ENCODE measurements at places on chromosomes 7 and 10.

DNA sequence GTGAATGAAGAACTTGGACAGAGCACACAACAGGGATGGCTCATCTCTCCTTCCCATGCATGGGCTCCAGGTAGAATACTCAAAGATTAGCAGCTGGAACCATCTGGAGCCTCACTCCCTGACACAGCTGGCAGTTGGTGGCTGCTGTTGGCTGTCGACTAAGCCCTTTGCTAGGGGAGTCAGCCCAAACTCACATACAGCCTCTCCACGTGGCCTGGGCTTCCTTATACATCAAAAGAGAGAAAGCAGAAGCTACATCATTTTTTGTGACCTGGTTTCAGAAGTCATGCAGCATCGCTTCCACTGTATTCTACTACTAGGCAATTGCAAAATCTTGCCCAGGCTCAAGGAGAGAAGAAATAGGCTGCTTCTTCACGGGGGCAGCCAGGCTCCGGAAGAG is 24.4 kb downstream of the ASNS start:
- DNase-seq: no peak

GRCh38 chr7:105639667-105640493 is 58.6 kb upstream of the EFCAB10 start:
- no peak for DNase-seq

- no peak for DNase-seq
Observed at GRCh38 chr7:136027160-136027559, 50.0 kb upstream of the MTPN start.

GRCh38 chr7:108294595-108294994 is 161.6 kb downstream of the NRCAM start:
- DNase-seq: no peak

DNA sequence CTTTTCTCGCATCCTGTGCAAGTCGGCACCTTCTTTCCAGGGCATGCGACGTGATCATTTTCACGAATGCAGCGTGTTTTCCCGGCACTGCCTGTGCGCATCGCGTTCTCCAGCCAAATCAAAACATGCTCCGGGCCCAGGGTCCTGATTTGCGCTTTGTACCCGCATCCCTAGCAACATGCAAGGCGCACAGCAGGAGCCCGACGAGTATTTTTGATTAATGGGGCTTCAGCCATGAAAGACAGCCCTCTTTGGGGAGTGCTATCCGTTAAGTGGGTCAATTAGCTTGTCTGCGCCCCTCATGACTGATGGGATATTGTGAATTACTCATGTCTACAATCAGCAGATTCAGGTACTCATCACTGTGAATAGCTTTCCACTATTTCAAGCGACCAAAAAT is 243.3 kb upstream of the RNF32 start:
- no peak for DNase-seq

GRCh38 chr7:25967278-25968204 is 184.5 kb upstream of the NFE2L3 start:
- DNase-seq: no peak

- DNase-seq: no peak
Observed at GRCh38 chr10:130048081-130048480, 62.5 kb downstream of the C10orf143 start.

- no peak for DNase-seq
Observed at GRCh38 chr7:155211761-155212160, 85.9 kb upstream of the INSIG1 start.

DNA sequence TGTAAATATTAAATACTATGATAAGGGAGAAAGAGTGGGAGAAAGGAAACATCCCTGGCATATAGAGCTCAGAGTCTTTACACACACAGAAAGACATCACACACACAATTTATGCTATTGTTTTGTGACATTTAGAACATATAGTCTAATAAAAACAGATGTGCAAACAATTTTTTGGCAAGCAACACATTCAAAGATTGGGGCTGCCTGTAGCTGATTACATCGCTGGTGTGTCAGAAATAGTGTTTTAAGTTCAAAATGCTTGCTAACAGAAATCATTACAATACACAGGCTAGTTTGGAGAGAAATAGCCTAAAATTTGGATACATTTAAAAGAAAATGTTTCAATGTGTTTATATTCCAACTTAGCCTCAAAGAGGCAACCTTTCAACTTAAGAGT is 256.7 kb upstream of the NPVF start:
- no peak for DNase-seq

DNA sequence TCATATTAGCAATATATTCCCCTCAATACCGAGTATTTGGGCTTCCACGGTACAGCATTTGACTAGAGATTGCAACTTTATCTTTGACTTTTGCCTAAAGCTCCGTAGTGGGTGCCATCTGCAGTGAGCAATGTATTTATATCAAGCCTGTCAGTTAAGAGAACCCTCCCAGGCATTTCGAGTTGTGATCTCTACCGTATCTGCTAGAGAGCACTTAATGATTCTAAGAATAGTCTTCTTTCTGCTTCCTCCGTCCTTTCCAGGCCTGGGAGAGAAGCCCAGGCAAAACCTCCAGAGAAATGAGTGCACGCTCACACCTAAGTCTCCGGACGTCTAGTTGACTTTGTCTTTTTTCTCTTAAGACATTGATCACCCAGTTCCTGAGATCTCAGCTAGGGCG is 210.6 kb downstream of the KLF6 start:
- no peak for DNase-seq

- DNase-seq: no peak
Observed at GRCh38 chr10:13984647-13985155, 346.0 kb downstream of the FRMD4A start.

GRCh38 chr7:47594406-47594805 is 12.5 kb upstream of the TNS3 start:
- no peak for DNase-seq

- DNase-seq: no peak
Observed at GRCh38 chr10:125955766-125956165, 59.4 kb downstream of the FANK1 start.

GRCh38 chr7:72234086-72234485 is 178.1 kb downstream of the CALN1 start:
- DNase-seq: no peak

DNA sequence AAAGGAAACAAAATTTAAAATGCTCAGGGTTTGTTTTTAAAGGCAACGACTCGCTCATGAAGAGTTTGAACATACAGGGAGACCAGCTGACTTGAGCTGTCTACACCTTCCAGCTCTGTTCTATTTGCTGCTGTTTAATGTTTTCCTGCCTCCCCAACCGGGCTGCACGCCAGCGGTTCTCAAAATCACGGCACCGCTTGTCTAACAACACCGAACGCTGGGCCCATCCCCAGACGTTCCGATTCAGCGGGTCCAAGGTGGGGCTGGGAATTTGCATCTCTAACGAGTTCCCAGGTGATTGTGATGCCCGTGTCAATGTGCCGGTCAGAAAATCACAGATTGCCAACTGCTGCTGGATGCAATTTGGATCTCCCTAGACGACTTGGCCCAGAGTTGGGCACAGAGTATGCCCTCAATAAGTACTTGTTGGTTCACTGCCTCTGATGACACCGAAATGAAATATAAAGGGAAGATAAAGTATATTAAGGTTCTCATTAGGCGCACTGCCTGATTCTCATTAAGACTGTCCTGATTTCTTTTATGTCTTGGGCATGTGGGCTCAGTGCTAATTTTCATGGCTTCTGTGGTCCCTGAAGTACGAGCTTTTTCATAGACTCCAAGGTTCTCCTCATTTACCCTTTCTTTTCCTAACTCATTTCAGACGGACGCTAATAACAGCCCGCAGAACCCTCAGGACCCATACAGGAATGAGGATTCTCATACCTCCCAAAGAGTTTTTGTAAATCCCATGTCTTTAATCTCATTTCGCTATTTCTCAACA is 28.5 kb downstream of the CELF2 start:
- DNase-seq: no peak

DNA sequence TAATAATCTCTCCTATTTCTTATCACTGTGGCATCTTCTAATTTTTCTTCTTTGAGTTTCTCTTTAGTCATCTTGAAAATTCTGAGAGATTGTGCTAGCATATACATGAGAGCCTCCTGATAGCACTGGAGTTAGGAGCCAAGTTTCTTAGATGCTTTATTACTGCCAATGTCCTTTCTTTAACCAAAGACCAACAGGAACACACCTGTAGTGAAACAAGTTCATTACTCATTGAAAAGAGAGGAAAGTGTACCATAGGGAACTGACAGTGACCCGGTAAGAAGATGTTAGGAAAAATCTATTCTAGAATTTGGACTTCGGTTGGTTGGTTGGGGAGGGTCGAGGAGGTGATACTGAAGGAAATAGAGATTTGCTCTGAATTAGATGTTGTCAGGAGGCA is 27.1 kb upstream of the CD36 start:
- no peak for DNase-seq

DNA sequence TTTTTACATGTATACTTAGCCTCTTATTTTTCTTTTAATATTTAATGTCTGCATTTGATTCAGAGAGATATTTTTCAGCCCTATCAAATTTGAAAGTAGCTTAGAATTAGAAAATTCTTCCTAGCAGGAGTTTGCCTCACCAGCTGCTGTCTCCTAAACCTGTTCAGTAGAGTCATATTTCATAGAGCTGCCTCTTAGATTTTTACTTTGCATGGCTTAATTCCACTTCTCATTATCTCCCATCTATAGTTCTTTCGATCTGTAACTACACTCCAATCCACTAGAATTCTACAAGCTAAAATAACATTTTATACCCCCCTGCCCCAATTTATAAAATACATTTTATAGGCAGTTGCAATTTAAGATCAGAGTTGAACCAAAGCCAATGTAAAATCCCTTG is 227.0 kb downstream of the ANK3 start:
- no peak for DNase-seq

GRCh38 chr10:71338728-71339495 is 19.9 kb downstream of the SLC29A3 start:
- DNase-seq: no peak

- DNase-seq: no peak
Observed at GRCh38 chr10:128686630-128687278, 560.5 kb upstream of the MKI67 start.

- DNase-seq: no peak
Observed at GRCh38 chr7:57181281-57181680, 49.0 kb upstream of the ZNF479 start.

DNA sequence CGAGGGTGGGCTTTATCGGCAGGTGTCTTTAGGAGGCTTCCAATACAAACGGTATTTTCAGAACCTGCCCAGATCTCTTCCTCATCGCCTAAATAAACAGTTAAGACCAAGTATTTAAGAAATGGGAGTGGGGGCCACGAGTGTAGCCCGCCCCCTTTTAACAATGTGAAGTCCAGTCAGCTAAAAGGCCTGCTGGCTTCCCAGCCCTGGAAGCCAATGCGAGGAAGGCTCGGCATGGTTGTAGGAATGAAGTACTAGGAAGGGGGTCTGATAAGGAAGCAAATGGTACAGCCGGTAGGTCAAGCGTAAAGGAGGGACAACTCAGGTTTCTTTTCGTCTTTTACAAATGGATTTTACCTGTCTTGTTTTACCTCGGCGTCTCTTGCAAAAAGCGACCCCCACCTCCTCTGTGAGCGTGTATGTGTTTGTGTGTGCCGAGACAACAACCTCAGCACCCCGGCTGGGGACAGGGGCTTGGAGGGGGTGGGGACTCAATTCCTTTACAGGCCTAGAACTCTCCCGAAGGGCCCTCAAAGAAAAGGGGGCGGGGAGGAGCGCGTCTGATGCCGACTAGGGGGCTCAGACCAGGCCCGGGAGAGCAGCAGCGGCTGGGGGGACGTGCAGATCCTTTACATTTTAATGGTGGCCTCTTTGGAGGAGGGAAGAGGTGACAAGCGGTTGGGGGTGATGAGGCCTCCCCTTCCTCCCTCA is 147.6 kb downstream of the GPR85 start:
- DNase-seq: peak; percentile 17

DNA sequence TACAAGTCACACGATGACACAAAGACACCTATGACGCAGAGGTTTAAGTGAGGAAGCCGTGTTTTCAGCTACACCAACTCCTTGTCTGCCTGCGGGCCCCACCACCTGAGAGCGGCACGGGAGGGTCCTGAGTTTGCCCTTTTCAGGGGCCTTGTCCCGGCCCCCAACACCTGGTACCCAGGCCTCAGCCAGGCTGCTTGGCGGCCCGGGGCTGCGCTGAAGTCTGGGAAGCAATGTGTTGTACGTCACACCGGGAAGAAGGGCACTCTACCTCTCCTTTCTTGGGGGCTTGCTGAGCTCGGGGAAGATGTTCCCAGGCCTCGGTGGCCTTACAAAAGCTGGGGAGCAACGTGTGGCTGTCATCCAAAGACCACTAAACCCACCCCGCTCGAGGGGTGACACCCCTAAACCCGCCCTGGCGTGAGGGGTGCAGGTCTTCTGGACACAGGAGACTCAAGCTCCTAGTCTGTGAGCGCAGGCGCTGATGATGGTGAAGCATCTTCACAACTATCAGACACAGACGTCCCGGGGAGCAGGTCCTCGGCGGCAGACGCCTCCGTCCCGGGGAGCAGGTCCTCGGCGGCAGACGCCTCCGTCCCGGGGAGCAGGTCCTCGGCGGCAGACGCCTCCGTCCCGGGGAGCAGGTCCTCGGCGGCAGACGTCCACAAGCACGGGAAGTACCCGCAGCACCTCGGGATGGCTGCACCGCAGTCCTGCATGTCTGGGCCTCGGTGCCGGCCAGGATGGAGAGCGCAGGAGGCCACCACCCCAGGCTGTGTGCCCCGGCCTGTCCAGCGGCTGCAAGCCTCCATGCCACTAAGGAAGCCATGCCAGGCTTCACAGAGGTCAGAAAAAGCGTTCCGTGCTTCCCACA is 15.4 kb downstream of the CFAP46 start:
- no peak for DNase-seq

DNA sequence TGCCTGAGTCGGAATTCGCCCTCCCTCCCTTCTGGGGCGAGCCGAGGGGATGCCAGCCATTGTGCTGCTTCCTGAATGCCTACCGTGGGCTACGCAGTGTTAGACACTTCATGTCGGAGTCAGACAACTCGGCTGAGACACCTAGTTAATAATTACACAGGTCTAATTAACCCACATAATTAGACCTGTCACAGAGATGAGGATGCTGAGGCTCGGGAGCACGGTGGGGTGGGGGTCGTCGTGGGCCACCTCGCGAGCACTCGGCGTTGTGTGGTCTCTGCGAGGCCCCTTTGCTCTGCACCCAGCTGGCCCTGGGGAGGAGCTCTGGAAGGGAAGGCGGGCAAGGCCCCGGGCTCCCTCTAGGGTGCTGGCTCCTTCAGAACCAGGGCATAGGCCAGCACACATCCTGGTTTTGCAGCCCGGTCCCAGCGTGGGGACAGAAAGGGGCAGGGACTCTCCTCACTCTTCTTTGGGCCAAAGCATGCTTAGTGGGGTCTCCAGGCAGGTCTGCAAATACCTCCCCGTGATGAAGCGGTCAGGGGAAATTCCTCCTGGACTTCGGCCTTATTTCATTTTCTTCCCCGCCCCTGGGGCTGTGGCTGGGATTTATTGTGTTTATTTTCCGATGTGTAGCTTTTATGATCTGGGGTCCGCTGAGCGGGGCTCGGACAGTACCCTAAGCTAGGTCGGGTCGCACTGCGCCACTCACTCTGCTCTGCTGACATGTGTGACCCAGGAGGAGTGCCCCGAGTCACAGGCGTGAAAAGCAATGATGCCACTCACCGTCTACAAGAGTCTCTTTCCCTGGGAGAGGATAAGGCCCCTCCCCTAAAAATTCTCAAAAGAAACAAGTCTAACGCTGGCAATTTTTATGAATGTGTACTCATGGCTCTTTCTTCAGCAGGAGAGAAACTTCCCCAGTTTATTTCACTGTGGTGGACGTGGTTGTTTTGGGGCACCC is 4.9 kb upstream of the FOXL3 start:
- DNase-seq: no peak

Data from activated T-cell treated with anti-CD3 and anti-CD28 coated beads for 4 hours (primary cell).